PC-9 (cell line): ENCODE measurements at places on chromosomes 2 and 18. TPM values are rescaled to one million over a fixed set of nuclear protein-coding genes. Genes with fewer than 3 reads are reported as not detected.

DNA sequence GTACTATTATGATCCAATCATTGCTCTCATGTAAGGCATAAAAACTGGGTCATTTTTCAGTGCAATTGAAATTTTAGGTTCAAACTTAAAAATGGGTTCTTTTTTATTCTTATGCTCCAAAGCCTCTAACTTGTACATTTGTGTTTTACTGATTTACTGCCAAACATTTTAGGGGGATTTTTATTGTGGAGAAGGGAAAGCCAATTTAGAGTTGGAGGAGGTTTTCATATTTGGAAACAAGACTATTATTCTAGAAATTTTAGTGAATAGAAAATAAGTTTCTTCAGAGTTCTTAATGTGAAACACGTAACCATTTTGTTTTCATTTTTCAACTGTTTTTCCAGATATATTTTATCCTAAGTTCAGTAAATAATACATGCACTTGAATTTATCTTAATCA is 138.6 kb downstream of the DOCK10 start:
- no peaks in the 10 kb centered on the region for H3K4me1 ChIP-seq
- H3K27me3 ChIP-seq: no peaks in the 10 kb centered on the region
- H3K36me3 ChIP-seq: no peaks in the 10 kb centered on the region
- H3K4me3 ChIP-seq: no peak overlapping the region

DNA sequence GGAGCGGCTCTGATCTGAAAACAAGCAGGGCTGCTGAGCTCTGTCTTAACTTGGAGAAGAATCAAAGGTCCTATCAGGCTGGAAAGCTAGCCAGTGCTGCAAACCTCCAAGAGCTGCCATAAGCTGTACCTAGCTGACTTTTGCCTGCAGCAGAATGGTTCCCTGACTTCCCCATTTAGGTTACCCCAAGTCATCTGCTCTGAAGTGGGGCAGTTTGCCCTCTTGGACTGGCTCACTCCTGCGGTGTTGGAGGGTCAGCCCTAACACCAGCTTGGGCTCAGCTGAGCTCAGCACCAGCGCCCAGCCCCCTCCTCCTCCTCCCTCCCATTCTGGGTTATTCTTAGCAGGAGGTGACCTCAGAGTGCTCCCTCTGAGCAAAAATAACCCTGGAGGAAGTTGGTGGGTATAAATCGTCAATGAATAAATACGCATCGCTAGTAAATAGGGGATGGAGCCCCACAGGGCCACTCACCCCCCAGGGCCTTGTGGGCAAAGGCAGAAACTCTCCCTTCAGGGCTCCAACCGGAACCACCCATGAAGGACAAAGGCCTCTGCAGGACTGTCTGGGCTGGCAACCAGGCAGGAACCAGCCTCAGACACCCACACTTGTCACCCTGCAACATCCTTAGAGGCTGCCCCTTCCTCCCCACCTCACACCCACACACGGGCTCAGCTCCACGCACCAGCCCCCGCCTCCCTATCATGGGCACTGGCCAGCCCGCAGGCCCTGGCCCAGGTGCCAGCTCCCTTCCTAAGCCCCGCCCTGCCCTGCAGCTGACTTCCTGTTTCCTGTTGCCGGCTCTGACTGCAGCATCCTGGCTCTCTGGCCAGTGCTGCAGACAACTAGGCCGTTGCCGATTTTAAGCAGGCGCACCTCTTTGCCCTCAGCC is 46.9 kb downstream of the DNMT3A start:
- H3K4me1 ChIP-seq: no peaks in the 10 kb centered on the region
- DNase-seq: peak; percentile 10
- H3K27me3 ChIP-seq: no peaks in the 10 kb centered on the region
- no peaks in the 10 kb centered on the region for H3K36me3 ChIP-seq
- H3K27ac ChIP-seq: no peak overlapping the region

- H3K4me3 ChIP-seq: no peak overlapping the region
- H3K36me3 ChIP-seq: 0 out of 2 replicates have a peak, but pooled peaks cover 5% of the 10 kb centered on the region
- DNase-seq: no peak
- H3K27ac ChIP-seq: no peak overlapping the region
Measured at GRCh38 chr2:173205375-173205774, 129.7 kb downstream of the MAP3K20 start.

GRCh38 chr2:178962805-178963433 is 87.0 kb downstream of the CCDC141 start:
- H3K27me3 ChIP-seq: no peaks in the 10 kb centered on the region
- peak; percentile 30 for DNase-seq
- H3K4me1 ChIP-seq: no peaks in the 10 kb centered on the region
- no peak overlapping the region for H3K4me3 ChIP-seq

DNA sequence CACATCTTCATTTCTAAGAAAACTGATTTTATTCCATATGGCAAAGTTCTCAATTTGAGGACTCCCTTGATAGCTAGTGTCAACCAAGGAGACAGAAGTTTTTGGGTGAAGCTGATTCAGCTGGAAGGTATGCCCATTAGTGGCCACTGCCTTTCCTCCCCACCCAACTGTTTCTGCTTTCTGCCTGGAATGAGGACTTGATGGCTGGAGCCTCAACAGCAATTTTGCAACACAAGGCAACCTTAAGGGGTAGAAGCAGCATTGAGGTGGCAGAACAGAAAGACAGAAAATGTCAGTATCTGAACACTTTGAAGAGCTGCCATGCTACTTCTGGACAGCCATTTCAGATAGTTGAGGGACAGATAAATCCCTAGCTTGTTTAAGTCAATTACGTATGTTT is 47.0 kb downstream of the INHBB start:
- no peak for DNase-seq
- H3K4me1 ChIP-seq: peaks cover 26% of the 10 kb centered on the region
- no peaks in the 10 kb centered on the region for H3K36me3 ChIP-seq
- H3K27ac ChIP-seq: no peak overlapping the region

DNA sequence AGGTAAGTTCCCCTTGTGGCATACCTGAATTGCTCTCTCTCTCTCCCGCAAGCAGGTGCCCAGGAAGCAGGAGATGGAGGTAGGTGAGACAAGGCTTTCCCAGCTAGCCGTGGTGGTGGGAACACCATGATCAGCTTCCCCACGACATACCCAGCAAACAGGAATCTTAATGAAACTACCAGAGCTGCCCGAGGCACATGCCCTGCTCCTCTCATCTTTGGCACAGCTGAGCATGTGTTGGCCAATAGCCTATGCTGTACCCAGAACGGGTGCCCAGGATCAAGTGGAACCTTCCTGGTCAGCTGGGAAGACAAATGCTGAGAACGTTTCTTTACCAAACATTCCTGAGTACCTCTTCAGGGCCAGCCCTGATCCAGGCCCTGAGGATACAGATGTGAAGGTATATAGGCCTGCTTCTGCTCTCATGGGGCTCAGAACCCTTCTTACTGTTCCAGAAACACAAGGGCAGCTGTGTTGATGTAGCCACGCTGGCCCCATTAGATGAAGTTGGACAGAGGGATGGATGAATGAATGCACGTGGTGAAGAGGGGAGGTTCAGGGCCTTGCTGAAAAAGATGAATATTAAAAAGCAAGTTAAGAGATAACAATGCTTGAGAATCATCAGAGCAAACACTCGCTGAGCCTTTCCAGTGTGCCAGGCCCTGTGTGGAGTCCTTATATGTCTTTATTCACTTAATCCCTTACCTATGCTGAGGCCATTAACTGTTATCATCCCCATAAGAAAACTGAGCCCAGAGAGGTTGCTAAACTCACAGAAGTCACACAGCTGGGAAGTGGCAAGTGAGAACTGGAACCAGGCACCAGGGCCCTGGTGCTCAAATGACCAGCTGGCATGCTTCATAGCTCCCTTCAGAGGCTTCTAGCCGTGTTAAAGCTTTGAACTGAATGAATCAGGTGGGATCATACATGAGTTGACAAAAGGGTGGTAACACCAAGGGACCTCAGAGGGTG is 68.8 kb upstream of the TMEM247 start:
- no peaks in the 10 kb centered on the region for H3K27me3 ChIP-seq
- peaks cover 88% of the 10 kb centered on the region for H3K4me1 ChIP-seq
- no peaks in the 10 kb centered on the region for H3K36me3 ChIP-seq

- H3K4me3 ChIP-seq: no peak overlapping the region
- H3K27ac ChIP-seq: no peak overlapping the region
- no peaks in the 10 kb centered on the region for H3K36me3 ChIP-seq
- DNase-seq: no peak
- peaks cover 79% of the 10 kb centered on the region for H3K27me3 ChIP-seq
Measured at GRCh38 chr18:80192653-80193385, 54.5 kb downstream of the PARD6G start.

DNA sequence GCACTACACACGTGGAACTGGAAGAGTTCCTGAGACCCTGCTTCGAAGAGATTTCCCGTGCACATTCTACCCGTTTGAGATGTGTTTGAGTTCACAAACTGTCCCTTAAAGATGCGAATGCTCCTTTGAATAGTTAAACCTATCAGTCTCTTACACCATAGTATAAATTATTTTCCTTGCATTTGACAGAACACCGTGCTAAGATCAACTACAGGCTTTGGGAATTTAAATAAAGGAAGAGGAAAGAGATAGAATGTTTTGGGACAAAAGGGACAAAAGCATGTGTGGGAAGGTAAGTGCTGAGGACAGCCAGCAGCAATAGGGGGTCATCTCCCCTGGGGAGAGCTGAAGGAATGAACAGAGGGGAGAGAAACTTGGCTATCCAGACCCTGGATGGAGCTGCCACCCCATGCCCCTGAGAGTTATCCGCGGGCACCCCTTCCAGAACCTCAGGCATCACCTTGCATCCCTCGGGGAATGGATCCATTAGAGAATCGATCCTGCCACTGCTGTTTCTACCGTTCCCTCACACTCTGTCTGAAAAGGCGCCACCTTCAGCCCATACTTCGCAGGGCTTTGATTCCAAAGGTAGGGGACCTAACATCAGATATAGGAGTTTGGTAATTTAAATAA is 888 bp upstream of the ADCY3 start:
- H3K4me3 ChIP-seq: peak overlapping the region; percentile 80
- H3K27ac ChIP-seq: no peak overlapping the region
- peaks cover 12% of the 10 kb centered on the region for H3K4me1 ChIP-seq

DNA sequence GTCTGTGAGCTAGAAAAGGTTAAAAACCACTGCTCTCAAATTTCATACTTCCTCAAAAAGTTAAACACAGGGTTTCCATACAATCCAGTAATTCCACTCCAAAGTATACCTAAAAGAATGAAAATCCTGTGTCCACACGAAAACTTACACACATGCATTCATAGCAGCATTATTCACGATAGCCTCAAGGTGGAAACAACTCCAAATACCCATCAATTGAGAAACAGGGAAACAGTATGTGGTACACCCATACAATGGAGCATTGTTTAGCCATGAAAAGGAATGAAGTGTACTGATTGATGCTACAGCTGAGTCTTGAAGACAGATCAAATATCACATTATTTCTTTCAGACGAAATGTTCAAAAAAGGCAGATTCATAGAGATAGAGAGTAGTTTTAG is 36.7 kb downstream of the UXS1 start:
- peaks cover 20% of the 10 kb centered on the region for H3K4me1 ChIP-seq
- H3K27ac ChIP-seq: no peak overlapping the region
- H3K27me3 ChIP-seq: no peaks in the 10 kb centered on the region
- H3K4me3 ChIP-seq: no peak overlapping the region

- no peak overlapping the region for H3K4me3 ChIP-seq
- DNase-seq: no peak
- no peak overlapping the region for H3K27ac ChIP-seq
Measured at GRCh38 chr2:30770816-30771576, 36.2 kb downstream of the CAPN13 start.

GRCh38 chr18:59911600-59911999 is 11.8 kb downstream of the PMAIP1 start:
- no peaks in the 10 kb centered on the region for H3K36me3 ChIP-seq
- no peak overlapping the region for H3K4me3 ChIP-seq
- no peak for DNase-seq
- peaks cover 55% of the 10 kb centered on the region for H3K4me1 ChIP-seq

GRCh38 chr18:37684183-37684582 is 118.6 kb upstream of the CELF4 start:
- H3K4me1 ChIP-seq: no peaks in the 10 kb centered on the region
- no peaks in the 10 kb centered on the region for H3K27me3 ChIP-seq

GRCh38 chr2:207228402-207228801 is 62.7 kb upstream of the KLF7 start:
- H3K27me3 ChIP-seq: no peaks in the 10 kb centered on the region
- no peaks in the 10 kb centered on the region for H3K36me3 ChIP-seq
- no peaks in the 10 kb centered on the region; the same call in 1 of the 2 replicates for H3K4me1 ChIP-seq
- H3K27ac ChIP-seq: no peak overlapping the region

GRCh38 chr18:5992381-5992780 is 97.1 kb upstream of the TMEM200C start:
- H3K4me1 ChIP-seq: no peaks in the 10 kb centered on the region
- no peaks in the 10 kb centered on the region for H3K36me3 ChIP-seq
- peaks cover 32% of the 10 kb centered on the region for H3K27me3 ChIP-seq
- no peak for DNase-seq
- no peak overlapping the region for H3K27ac ChIP-seq
- H3K4me3 ChIP-seq: no peak overlapping the region

DNA sequence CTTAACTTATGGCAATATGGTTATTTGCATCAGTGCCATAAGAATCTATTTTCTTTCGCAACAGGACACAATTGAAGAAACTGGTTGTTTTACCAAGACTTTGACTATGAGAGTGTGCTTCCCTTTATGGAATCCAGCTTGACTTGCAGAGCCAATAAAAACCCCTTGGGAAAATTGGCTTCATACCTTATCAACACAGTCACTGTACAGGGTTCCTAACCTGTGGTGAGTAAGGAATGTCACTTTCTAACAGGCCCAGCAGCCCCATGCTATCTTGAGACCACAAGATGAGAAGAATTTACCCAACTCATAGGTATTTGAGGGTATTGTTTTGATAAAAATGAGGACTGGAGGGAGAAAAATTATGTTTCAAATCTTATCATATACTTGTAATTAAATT is 418.5 kb upstream of the MAP2 start:
- no peak overlapping the region for H3K27ac ChIP-seq
- H3K4me3 ChIP-seq: no peak overlapping the region
- H3K36me3 ChIP-seq: no peaks in the 10 kb centered on the region
- no peak for DNase-seq
- no peaks in the 10 kb centered on the region for H3K4me1 ChIP-seq
- no peaks in the 10 kb centered on the region for H3K27me3 ChIP-seq

GRCh38 chr2:70385966-70386595 is 84.2 kb upstream of the FAM136A start:
- no peak for DNase-seq
- peaks cover 50% of the 10 kb centered on the region for H3K4me1 ChIP-seq
- peaks cover 6% of the 10 kb centered on the region; the same call in 1 of the 2 replicates for H3K36me3 ChIP-seq
- H3K27me3 ChIP-seq: no peaks in the 10 kb centered on the region

- H3K4me3 ChIP-seq: no peak overlapping the region
- H3K4me1 ChIP-seq: no peaks in the 10 kb centered on the region
- no peak overlapping the region for H3K27ac ChIP-seq
- no peaks in the 10 kb centered on the region for H3K36me3 ChIP-seq
- peaks cover 24% of the 10 kb centered on the region; the same call in 1 of the 2 replicates for H3K27me3 ChIP-seq
- DNase-seq: no peak
Measured at GRCh38 chr2:60278906-60279305, 274.5 kb downstream of the BCL11A start.

DNA sequence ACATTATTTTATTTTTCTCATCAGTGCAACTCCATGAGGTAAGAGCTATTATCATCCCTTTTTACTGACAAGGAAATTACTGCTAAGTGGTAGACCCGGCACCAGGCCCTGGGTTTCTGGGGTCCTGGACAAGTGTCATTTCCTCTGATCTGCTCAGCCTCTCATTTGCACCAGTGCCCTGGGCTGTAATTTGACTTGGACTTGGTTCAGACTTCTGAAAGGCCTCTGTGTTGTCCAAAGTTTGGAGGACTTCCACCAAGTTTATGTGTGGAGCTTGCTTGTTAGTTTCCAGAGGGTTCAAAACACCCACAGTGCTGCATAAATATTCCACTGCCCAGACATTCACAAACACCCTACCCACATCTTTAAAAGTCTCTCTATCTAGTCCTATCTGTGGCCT is 44.0 kb upstream of the PPP1CB start:
- H3K4me3 ChIP-seq: no peak overlapping the region
- peaks cover 44% of the 10 kb centered on the region for H3K4me1 ChIP-seq
- DNase-seq: no peak

CRYGB gene
- total RNA-seq: not detected in 2 replicates

ITGA4 gene
- total RNA-seq: 0.15 and 0.35 TPM in 2 replicates

CHRNA1 gene
- not detected in 2 replicates for total RNA-seq

TSPYL6 gene
- not detected in 2 replicates for total RNA-seq

ANKRD62 gene
- total RNA-seq: 0.20 TPM in 1 of 2 replicates, not detected in the other
